ENCODE measurements at places on chromosomes 5 and 9.
A peak's percentile ranks its signal among the peaks of the same experiment; 100 is the strongest.

GRCh38 chr5:59554501-59554900 lies 339.0 kb downstream of the PDE4D start:
- no peak overlapping the region for H3K4me3 ChIP-seq
- H3K27me3 ChIP-seq = no peaks in the 10 kb centered on the region
- DNase-seq = no peak
- no peaks in the 10 kb centered on the region for H3K4me1 ChIP-seq
- no peaks in the 10 kb centered on the region for H3K36me3 ChIP-seq
- H3K27ac ChIP-seq = no peak overlapping the region

DNA sequence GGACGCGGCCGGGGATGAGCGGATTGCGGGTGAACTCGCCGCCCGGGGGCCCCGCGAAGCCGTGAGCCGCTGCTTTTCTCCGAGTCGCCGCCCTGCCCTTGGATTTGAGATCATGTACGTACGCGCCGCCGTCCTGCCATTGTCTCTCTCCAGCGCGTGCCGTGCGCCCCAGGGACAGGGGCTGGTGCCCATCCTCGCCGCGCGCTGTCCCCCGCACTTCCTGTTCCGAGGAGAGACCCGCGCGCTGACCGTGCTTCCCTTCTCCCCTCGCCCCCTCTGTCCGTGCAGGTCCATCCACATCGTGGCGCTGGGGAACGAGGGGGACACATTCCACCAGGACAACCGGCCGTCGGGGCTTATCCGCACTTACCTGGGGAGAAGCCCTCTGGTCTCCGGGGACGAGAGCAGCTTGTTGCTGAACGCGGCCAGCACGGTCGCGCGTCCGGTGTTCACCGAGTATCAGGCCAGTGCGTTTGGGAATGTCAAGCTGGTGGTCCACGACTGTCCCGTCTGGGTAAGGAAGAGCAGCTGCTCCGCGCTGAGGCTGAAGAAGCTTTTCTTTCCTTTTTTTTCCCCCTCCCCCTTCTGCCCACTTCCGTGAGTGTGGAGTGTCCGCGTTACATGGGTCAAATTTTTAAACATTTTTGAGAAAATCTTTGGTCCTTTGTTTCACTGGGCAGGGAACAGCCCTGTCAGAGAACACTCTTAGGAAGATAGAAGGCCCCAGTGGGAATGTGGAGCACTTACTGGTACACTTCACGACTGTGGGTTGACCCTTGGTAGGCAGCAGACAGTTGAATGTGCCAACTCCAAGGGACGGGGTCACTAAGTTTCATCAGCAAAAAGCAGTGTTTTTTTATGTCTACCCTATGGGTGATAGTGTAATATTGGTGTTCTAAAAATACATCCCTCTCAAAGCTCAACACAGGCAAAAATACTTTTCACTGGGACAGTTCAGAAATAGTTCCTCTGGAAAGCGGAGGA lies 727 bp downstream of the RHOBTB3 start:
- H3K36me3 ChIP-seq = no peaks in the 10 kb centered on the region
- peak; percentile 76 for DNase-seq
- H3K4me3 ChIP-seq = peak overlapping the region; percentile 96
- H3K27me3 ChIP-seq = no peaks in the 10 kb centered on the region
- H3K4me1 ChIP-seq = peaks cover 45% of the 10 kb centered on the region

DNA sequence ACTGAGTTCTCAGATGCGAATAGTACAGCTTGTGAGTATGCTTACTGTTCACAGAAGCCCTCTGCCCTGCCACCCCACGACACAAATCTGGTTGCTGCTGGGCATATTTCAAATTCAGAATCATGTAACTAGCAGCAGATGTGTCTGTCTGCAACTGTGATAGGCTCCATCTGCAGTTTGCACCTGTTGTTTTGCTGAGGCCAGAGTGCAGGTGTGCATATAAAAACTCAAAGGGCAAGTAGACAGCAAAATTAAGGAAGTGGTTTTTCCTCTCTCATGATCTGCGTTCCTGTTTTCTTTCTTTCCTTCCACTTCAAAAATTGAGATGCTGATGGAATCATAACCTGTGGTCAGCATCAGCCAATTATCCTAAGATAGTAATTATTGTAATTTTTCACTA lies 1000.5 kb downstream of the PTPRD start:
- H3K4me1 ChIP-seq = no peaks in the 10 kb centered on the region
- H3K27ac ChIP-seq = no peak overlapping the region
- no peaks in the 10 kb centered on the region for H3K27me3 ChIP-seq
- DNase-seq = no peak
- H3K36me3 ChIP-seq = no peaks in the 10 kb centered on the region
- no peak overlapping the region for H3K4me3 ChIP-seq

DNA sequence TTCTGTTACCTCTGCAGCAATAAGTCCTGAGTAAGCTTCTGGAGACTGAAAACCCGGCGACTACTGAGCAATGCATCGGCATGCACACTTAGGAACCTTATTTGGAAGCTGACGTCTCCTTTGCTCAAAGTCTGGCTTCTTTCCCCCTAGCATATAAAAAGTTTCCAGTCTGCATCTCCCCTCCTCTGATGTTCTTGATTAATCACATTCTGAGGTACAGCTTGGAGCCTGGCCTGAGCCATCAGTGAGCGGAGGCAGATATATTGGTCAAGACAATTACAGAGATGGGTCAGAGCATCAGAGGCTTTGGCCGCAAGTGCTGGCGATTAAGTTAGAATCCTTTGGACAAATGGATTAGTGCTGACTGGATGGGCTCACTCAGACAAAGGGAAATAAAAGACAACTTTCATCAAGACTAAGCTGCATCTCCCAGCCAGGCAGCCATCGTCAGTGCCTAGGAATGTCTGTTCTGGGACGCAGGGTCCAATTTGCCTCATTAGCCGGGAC lies 140.7 kb downstream of the MTX3 start:
- H3K27me3 ChIP-seq = no peaks in the 10 kb centered on the region
- H3K27ac ChIP-seq = no peak overlapping the region
- no peak for DNase-seq
- no peak overlapping the region for H3K4me3 ChIP-seq
- H3K36me3 ChIP-seq = no peaks in the 10 kb centered on the region

DNA sequence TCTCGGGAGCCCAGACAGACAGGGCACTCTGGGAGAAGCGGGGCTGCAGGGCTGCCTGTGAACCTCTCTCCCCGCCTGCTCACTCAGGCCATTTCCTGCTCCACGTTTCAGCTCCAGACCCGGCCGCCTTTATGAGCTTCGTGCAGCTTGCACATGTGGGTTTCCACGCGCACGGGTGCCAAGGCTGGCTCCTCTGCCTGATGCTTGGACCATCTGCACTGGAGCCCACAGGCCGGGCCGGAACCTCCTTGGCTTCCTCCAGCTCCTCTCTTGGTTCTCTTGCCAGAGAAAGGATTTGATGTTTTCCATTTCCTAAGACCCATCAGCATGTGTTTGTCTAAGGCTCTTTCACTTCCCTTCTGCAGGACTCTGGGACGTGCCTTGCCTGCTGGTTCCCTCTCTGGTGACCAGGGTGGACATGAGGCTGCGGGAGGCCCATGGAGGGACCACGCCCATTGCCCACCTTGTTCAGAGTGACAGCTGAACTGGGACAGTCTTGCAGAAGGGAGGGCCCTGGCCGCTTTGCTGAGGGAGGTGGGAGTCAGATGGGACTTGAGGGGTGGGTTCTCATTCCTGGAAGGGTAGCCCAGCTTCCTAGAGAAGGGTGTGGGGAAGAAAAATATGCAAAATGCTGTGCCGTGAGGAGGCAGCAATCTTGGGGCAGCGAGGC lies 23.3 kb upstream of the COL5A1 start:
- DNase-seq = peak; percentile 76
- H3K27me3 ChIP-seq = peaks cover 5% of the 10 kb centered on the region
- no peaks in the 10 kb centered on the region for H3K36me3 ChIP-seq
- H3K27ac ChIP-seq = no peak overlapping the region
- no peak overlapping the region for H3K4me3 ChIP-seq
- no peaks in the 10 kb centered on the region for H3K4me1 ChIP-seq

DNA sequence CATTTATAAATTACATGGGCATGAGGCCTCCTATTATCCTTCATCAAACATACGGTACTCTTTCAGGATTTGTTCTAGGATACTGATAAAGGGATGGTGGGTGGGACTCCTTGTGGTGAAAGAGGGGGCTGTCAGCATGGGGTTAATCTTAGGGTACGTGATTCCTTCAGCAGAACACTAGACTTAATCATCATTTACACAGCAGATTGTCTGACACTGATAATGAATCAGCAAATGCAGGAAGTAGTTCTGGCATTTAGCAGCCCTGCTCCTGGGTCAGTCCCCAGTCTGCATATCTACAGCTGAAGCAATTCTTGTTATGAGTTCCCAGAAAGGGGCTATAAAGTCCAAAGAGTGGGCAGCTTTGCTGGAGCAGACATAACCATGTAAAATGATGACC lies 384.6 kb downstream of the SPOCK1 start:
- H3K4me3 ChIP-seq = no peak overlapping the region
- H3K36me3 ChIP-seq = no peaks in the 10 kb centered on the region
- H3K27ac ChIP-seq = no peak overlapping the region
- H3K4me1 ChIP-seq = no peaks in the 10 kb centered on the region
- no peaks in the 10 kb centered on the region for H3K27me3 ChIP-seq

DNA sequence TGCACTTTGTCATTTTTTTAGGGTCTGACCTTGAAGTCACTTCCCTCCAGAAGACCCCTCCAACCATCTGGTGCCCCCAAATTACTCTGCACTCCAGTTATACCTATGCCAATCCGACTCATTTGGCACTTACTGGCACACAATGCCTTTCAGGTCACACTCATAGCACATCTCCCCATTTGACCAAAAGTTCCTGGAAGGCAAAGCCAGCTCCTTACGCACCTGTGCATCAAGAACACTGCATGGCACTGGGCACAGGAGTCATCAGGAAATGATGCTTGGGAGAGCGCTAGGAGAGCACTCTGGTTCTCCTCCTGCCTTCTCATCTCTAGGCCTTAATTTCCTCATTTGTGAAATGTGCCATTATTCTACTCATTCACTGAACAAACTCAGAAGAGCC lies 2.9 kb downstream of the TNIP1 start:
- no peak for DNase-seq
- peaks cover 7% of the 10 kb centered on the region for H3K36me3 ChIP-seq
- H3K4me1 ChIP-seq = peaks cover 61% of the 10 kb centered on the region
- no peaks in the 10 kb centered on the region for H3K27me3 ChIP-seq
- H3K4me3 ChIP-seq = no peak overlapping the region

DNA sequence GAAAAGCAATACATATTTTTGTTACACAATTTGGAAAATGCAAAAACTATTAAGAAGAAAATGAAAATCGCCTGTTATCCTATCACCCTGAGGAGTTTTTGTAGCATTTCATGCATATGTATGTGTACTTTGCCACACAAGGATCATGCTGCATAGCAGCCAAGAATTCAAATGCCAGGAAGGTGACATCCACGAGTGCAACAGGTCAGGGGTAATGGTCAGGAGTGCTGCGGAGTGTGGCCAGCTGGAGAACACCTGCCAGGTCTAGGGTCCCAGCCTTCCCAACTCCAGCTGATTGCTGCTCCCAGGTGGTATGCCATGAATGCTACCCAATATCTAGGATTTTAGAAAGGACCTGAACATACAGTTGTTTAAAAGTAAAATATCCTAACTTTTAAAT lies 617.1 kb downstream of the PRELID2 start:
- H3K27me3 ChIP-seq = no peaks in the 10 kb centered on the region
- no peaks in the 10 kb centered on the region for H3K36me3 ChIP-seq
- H3K27ac ChIP-seq = no peak overlapping the region
- H3K4me3 ChIP-seq = no peak overlapping the region
- no peaks in the 10 kb centered on the region for H3K4me1 ChIP-seq

DNA sequence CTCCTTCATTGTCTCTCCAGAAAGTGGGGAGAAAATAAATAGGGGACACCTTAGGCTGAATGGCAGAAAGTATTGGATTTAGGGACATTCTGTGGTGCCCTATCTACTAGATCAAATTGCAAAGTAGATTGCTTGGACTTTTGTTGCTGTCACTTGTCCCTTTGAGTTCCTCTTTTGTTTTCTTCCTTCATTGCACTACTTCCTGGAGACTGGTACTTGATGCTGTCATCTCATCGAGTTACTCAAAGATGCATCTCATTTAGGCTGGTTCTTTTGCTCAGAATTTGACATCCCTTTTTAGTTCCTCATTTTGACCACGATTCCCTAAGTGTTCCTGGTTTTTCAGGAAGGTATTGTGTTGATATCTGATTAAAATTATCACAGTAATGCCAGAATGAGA lies 137.6 kb downstream of the ADGRV1 start:
- H3K4me1 ChIP-seq = no peaks in the 10 kb centered on the region
- H3K27me3 ChIP-seq = peaks cover 6% of the 10 kb centered on the region
- no peak overlapping the region for H3K27ac ChIP-seq

DNA sequence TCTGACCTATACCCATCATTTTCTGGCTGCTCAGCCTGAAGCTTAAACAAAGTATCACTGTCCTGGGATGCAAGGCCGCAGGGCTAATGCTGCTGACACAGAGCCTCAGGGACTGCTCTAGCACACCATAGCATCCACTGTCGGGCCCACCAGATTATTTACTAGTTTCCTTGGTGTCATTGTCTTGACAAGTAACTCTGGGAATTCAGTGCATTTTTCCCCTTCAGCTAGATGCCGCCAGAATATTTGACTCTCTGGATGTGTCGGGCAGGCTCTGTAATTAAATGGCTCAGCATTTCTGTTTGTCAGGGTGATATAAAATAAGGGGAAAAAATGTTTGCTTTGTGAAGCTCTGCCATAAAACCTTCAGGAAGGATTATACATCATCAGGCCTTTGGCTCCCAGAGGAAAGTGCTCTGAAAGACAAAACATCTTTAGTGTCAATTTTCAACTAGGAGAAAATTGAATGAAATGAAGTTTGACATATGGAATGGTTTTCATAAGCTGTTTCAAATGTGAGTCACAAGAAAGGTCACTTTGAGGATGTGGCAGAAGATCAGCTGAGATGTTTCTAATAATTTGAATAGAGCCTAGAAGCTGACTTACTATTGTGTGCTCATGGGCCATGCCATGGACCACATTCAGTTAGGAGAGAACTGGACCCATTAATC lies 350.1 kb downstream of the TMEM232 start:
- H3K27ac ChIP-seq = no peak overlapping the region
- no peak for DNase-seq
- H3K36me3 ChIP-seq = no peaks in the 10 kb centered on the region
- no peaks in the 10 kb centered on the region for H3K27me3 ChIP-seq
- H3K4me3 ChIP-seq = no peak overlapping the region
- peaks cover 5% of the 10 kb centered on the region for H3K4me1 ChIP-seq

DNA sequence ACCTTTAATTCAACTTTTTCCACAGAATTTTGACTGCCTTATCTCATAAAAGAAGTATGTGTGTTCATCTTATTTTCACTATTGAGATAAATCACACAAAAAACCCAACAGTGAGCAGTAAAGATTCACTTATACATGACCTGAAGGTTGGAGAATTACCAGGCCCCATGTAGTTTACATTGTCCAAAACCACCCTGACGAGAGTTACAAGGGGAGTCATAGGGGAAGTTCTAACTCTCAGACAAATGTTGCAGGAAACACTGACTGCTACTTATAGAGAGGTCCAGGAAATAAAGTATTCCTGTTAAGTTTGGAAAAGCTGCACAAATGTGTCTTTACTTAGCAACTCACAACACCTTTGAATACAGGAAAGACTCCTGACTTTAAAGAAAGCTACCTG lies 14.1 kb downstream of the SPATA9 start:
- no peak overlapping the region for H3K4me3 ChIP-seq
- no peaks in the 10 kb centered on the region for H3K27me3 ChIP-seq
- no peak for DNase-seq
- peaks cover 5% of the 10 kb centered on the region for H3K4me1 ChIP-seq
- no peaks in the 10 kb centered on the region for H3K36me3 ChIP-seq
- H3K27ac ChIP-seq = no peak overlapping the region
